ENCODE measurements at places on chromosomes 2 and 18. TPM values are rescaled to one million over a fixed set of nuclear protein-coding genes. Genes with fewer than 3 reads are reported as not detected.

C1QL2 gene
- not detected for total RNA-seq

RESP18 gene
- total RNA-seq, result not detected

DNA sequence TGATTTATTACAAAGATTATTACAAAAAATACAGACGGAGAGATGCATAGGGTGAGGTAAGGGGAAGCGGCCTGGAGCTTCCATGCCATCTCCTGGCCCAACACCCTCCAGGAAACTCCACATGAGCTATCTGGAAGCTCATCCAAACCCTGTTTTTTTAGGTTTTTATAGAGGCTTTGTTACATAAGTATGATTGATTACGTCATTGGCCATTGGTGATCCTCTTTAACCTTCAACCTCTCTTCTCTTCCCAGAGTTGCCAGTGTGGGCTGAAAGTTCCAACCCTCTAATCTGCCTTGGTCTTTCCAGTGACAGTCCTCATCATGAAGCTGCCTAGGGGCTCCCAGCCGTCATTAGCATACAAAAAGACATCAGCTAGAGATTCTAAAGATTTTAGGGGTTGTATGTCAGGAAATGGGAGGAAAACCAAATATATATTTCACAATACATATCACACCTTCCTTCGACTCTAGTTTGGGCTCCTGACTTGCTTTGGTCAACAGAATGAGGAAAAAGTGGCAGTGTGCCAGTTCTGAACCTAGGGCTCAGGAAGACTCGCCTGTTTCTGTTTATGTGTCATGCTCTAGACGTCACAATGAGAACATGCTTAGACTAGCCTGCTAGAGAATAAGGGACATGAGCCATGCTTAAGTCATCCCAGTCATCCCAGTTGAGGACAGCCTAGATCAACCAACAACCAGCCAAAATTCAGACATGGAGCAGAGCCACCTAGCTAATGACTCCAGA is 54.1 kb downstream of the ETAA1 start:
- no peaks in the 10 kb centered on the region for H3K36me3 ChIP-seq
- H3K4me1 ChIP-seq, result peaks cover 59% of the 10 kb centered on the region
- no peak overlapping the region for H3K4me3 ChIP-seq
- peak overlapping the region; percentile 80 for H3K27ac ChIP-seq
- DNase-seq, result peak; percentile 92
- no peaks in the 10 kb centered on the region for H3K27me3 ChIP-seq

DNA sequence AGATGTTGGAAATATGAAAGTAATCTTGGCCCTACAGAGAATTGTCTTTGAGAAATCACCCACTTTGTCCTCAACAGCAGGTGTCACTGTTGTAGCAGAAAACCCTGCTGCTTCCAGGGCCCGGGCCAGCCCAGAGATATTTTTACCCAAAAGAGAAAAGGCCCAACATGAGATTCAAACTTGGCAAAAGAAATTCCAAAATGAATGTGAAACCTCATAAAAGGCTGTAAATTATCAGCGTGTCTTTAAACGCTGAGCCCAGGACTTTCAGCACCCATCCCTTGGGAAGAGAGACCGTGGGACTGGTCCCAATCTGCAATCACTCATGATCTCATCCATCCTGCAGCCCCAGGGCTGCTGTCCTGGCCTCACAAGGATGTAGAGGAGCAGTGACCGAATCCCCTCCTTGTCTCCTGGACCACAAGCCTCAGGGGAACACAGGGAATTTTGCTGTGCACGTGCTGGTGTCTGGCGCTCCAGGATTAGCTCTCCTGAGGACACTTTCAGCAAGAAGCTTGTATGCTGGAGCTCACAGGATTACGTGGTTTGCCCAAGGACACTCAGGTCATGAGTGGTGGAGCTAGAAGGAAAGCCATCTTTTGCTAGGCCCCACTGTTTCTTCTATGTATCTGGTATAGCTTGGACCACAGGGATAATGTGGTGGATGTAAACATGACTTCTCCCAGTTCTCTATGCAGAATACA is 202.1 kb downstream of the RNF144A start:
- H3K4me3 ChIP-seq, result no peak overlapping the region
- no peaks in the 10 kb centered on the region for H3K27me3 ChIP-seq
- H3K36me3 ChIP-seq, result no peaks in the 10 kb centered on the region
- no peaks in the 10 kb centered on the region for H3K4me1 ChIP-seq
- H3K27ac ChIP-seq, result no peak overlapping the region
- peak; percentile 61 for DNase-seq

DNA sequence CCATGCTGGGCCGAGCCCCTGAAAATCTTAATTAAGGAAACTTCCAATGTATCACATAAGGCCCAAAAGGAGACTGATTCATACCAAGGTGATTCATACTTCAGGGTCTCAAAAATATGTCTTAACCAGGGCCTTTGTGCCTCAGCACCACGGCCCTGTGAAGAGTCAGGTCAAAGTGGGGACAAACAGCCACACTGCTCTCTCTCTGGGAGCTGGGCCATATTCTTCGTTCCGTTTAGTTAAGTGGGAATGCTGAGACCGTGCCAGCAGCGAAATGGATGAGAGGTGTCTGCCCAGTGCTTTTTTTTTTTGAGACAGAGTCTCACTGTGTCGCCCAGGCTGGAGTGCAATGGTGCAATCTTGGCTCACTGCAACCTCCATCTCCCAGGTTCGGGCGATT is 9.3 kb upstream of the PTMA start:
- no peak for DNase-seq

- H3K27ac ChIP-seq, result no peak overlapping the region
- H3K36me3 ChIP-seq, result no peaks in the 10 kb centered on the region
- H3K4me3 ChIP-seq, result no peak overlapping the region
- H3K27me3 ChIP-seq, result no peaks in the 10 kb centered on the region
Measured at GRCh38 chr2:123514613-123515207, 510.4 kb upstream of the CNTNAP5 start.

DNA sequence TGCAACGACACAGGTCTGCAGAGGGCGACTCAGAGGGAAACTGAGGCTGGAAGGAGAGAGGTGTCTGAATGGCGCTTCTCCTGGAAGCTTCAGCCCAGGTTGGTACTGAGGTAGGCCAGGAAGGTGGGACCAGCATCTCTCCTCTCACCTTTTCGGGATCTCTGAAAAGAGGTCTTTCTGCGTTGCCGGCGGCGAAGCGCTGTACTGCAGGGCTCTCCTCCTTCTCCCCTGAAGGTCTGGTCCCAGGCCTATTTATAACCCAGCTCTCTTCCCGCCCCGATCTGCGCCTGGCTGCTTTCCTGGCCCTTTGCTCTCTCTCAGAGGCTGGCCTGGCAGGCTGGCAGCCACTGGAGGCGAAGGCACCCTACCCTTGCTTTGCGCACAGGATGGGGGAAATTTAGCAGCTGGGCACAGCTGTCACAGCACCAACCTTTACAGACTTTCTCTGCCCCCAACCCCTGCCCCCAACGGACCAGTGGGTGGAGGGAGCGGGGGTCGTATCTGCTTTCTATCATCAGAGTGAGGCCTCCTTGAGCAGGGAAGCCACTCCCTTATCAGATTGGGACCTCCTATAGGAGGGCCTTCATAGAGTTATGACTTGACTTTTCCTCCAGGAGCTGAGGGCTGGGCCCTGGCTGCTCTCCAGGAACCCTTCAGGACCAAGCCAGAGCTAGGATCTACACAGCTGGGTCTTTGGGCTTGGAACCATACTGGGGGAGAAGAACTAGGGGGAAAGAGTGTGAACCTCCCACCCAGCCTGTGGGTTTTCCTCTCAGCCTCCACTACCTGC is 1.1 kb downstream of the DYSF start:
- no peak overlapping the region for H3K27ac ChIP-seq
- H3K27me3 ChIP-seq, result no peaks in the 10 kb centered on the region

DNA sequence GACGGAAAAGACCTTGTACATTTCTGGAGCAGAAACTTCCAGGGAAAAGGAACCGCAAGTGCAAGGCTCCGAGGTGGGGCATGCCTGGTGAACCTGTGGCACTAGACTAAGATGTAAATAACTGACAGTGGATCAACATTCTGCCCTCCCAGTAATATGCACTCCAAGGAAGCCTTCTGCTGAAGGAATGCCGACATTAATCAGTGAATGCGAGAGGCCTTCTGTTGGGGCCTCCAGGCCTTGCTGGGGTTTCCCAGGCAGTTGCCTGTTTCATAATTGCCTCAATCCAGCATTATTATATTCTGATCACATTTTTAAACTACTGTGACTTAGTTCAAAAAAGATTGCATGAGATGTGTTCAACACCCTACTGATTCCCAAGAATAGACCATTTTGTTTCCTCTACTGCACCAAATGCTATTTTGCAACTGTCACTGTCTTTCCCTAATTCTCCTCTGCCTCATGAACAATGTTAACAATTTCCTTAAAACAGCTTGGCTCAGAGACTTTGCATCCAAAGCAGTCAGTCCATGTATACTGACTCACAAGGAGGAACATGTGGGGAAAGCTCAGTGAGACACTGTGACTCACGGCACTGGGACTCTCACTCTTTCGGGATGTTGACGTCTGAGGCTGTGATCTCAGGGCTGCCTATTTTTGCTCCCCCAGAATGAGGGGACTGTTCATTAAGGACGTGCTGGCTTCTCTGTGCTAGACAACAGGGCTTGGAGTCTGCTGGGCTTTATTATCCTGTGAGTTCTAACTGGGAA is 10.5 kb upstream of the DSG2 start:
- H3K36me3 ChIP-seq, result no peaks in the 10 kb centered on the region
- peak; percentile 70 for DNase-seq
- H3K4me1 ChIP-seq, result peaks cover 46% of the 10 kb centered on the region
- H3K27ac ChIP-seq, result peak overlapping the region; percentile 70
- H3K4me3 ChIP-seq, result no peak overlapping the region

- H3K36me3 ChIP-seq, result no peaks in the 10 kb centered on the region
- no peak for DNase-seq
- H3K27ac ChIP-seq, result no peak overlapping the region
- H3K4me1 ChIP-seq, result no peaks in the 10 kb centered on the region
Measured at GRCh38 chr2:106307860-106308259, 113.8 kb upstream of the UXS1 start.
